ENCODE measurements at places on chromosomes 6 and 20. TPM values are rescaled to one million over a fixed set of nuclear protein-coding genes. Genes with fewer than 3 reads are reported as not detected.

Gene TMEM14C
- 82.4 TPM for total RNA-seq

Gene TAP2
- 15.0 TPM for total RNA-seq

Gene CPNE1
- 118 TPM for total RNA-seq

Gene TBX18
- total RNA-seq = 4.4 TPM

Gene SLC12A5
- 0.44 TPM for total RNA-seq

Gene FAM217B
- total RNA-seq = 2.4 TPM

Gene SNAP25
- 0.22 TPM for total RNA-seq

Gene RNF182
- 0.22 TPM for total RNA-seq

Gene LY86
- total RNA-seq = not detected

Gene TREML1
- total RNA-seq = not detected

Gene OR2J3
- total RNA-seq = not detected

Gene TLDC2
- not detected for total RNA-seq

Gene VWA7
- total RNA-seq = 0.40 TPM

Gene PLEKHG1
- 17.2 TPM for total RNA-seq

Gene BMP5
- total RNA-seq = not detected

Gene OR10C1
- total RNA-seq = not detected

Gene FAM83D
- total RNA-seq = 24.2 TPM

Gene EZR
- 50.3 TPM for total RNA-seq

Gene NPBWR2
- not detected for total RNA-seq

Gene MBOAT1
- total RNA-seq = 8.1 TPM

Gene CCR6
- total RNA-seq = not detected

Gene GPX5
- total RNA-seq = not detected

Gene SNAP91
- total RNA-seq = 0.22 TPM

Gene ZNF335
- total RNA-seq = 8.9 TPM

Gene TREM1
- not detected for total RNA-seq

Gene NUP43
- 19.6 TPM for total RNA-seq

Gene ARMC12
- 0.40 TPM for total RNA-seq

Gene RFX6
- total RNA-seq = not detected

Gene ALDH8A1
- 0.20 TPM for total RNA-seq

Gene ZC3H12D
- total RNA-seq = not detected

Gene ELOVL2
- total RNA-seq = not detected

Gene EMILIN3
- not detected for total RNA-seq

Gene APCDD1L
- not detected for total RNA-seq

Gene EGFL8
- total RNA-seq = 0.65 TPM

Gene PAK5
- not detected for total RNA-seq

Gene CEBPB
- 35.9 TPM for total RNA-seq

Data from lung microvascular endothelial cell (primary cell).